B cell (primary cell): ENCODE measurements at places on chromosomes 3 and 15.

DNA sequence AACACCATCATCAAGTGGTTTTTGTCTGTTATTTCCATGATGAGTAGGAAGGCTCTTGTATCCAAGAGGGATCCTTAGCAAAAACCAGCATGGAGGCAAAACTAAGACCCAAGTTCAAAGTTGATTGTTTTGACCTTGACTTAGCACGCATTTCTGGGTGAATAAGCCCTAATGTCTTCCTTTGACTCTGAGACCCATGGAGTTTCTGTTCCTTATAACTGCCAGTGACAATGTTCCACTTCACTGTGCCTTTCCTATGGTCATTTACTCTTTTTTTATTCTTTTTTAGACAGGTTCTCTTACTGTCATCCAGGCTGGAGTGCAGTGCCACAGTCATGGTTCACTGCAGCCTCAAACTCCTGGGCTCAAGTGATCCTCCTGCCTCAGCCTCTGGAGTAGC, 118.2 kb upstream of the MRPL3 start:
- no peak for DNase-seq

DNA sequence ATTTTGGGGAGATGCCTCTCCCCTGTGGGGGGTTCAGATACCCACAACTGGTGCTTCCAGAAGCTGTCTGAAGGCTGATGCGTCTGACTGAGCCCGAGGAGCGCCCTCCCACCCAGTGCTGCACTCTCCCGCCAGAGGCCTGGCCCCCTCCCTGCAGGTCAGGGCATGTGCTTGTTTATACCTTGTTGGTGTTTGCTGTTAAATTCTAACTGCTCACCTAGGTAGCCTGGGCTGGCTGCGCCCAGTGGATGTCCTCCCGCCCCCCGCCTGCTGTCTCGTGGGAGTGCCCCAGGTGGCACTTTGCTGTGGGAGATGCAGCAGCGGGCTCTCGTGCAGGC, 12.9 kb downstream of the KLF13 start:
- no peak for DNase-seq

GRCh38 chr3:174192471-174192870, 666.7 kb upstream of the NAALADL2 start:
- no peak for DNase-seq

- DNase-seq = peak; percentile 26
These were observed 78.7 kb downstream of the ITPR1 start for GRCh38 chr3:4571690-4572334.

- DNase-seq = no peak
These were observed 11.9 kb upstream of the FEM1B start for GRCh38 chr15:68265674-68266073.

DNA sequence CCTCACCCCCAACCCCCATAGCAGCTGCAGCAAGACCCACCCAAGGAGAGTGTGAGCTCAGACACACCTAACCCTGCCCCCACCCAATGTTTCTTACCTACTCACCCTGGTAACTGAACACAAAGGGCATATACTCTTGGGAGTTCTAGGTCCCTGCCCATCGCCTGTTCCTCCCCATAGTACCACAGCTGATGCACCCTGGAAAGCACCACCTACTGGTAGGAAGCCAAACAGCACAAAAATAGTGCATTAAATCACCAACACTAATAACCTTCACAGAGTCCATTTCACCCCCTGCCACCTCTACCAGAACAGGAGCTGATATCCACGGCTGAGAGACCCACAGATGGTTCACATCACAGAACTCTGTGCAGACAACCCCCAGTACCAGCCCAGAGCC, 245.2 kb downstream of the EFHB start:
- peak; percentile 5 for DNase-seq

DNA sequence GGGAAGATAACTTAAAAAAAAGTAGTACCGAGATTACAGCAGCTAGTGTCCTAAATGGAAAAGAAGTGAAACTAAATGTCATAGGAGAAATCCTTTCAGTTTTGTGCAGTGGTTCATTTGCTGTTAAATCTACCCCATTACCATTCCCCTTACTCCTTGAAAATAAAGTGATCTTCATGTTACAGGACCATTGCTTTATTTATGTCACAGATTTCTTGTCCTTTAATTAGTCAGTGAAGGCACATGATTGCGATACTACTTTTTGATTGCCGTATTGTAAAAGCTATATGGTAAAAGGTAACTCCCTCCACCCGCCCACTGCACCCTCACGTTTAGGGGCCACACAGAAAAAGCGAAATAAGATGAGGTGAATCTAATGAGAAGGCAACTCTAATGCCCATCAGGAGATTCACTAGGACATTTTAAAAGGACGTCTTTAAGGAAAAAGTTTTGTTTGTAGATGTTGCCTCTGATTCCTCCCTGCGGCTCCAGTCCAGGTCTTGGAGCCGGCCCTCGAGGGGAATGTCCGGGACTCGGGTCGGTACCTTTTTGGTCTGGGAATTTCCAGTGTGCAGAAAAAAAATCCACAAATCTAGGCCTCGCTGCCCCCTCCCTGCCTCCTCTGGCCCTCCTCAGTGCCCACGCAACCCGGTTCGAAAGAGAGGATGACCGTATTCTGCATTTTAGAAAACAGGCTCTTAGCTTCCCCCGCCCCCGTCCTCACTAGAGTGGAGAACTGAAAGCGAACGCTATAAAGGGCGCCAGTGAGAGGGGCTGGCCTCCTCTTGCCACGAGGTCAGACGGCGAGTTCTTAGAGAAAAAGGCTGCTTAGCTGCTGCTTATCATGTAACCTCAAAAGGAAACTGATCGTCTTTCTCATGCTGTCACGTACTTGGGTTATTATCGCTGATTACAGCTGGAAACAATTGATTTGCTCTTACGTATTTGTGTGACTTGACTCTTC, 21.8 kb upstream of the NFKBIZ start:
- DNase-seq = peak; percentile 93

DNA sequence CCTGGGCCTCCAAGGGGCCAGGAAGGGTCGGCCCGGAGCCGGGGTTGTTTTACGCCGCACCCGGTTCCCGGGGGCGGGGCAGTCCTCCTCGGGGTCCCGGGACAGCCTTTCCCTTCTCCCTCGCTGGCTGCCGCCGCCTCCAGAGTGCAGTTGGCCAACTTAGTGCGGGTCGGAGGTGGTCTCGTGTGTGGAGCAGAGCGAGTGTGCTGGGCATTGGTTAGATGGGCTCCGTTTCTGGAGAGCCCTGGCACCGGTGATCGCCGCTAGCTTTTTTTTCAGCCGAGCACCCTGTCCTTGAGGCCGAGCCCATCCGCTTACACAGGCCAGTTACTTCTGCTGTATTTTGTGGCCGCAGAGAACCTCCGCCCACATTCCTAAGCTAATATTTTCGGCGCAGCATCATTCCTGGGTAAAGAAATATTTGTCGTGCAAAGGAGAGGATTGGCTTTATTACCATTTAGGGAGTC, 585 bp downstream of the KIF23 start:
- DNase-seq = peak; percentile 44

- no peak for DNase-seq
These were observed 21.3 kb downstream of the ADGRG7 start for GRCh38 chr3:100630664-100631063.

DNA sequence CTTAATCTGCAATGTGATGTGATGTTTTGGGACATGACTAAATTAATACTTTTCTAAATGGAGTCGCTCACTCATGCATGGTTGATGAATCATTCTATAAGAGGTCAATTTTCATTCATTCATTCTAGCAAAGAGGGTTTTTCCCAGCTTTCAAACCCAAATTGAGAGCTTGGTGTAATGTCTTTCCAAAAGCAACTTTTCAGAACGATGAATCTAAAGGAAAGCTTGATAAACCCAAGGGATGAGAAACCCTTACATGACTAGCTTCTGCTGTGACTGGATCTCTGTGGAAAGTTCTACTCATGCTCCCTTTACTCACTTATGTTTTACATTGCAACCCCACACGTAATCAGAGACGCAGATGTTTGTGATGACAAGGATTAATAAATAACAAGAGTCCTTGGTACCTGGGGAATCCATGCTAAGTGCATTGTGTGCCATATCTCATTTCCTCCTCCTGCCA, 47.7 kb downstream of the PDZRN3 start:
- DNase-seq = no peak

DNA sequence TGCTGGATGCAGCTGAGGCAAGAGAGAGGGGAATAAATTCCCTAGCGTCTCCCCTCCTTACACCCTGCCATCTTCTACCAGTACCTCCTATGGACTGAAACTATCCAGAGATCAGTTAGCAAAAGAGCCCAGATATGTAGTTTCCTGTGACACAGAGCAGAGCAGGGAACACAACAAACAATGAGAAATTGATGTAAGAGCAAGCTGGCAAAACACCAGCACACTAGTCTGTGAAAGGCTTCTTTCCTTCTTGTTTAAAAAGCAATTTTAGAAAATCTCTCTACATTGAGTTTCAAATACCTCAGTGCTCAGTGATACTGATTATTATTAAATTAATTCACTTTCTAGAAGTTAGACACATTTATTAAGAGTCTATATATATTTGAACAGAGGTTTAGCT, 215.6 kb upstream of the AZI2 start:
- DNase-seq = no peak

- DNase-seq = no peak
These were observed 14.2 kb upstream of the ANKDD1A start for GRCh38 chr15:64897345-64897985.

GRCh38 chr3:32084870-32085269, 21.6 kb upstream of the GPD1L start:
- no peak for DNase-seq

DNA sequence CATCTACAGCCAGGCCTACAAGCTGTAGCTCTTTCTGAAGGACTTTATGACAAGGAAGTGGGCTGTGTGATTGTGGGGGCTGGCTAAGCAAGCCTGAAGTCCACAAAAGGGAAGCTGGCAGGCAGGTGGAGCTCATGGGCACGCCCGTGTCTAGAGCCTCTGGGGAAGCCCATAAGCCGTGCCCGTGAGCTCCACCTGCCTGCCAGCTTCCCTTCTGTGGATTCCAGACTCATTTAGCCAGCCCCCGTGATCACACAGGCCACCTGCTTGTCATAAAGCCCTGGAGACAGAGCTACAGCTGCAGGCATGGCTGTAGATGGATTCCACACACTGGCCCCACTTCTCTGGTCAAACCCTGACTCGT, 15.2 kb downstream of the EFCC1 start:
- DNase-seq = peak; percentile 92

DNA sequence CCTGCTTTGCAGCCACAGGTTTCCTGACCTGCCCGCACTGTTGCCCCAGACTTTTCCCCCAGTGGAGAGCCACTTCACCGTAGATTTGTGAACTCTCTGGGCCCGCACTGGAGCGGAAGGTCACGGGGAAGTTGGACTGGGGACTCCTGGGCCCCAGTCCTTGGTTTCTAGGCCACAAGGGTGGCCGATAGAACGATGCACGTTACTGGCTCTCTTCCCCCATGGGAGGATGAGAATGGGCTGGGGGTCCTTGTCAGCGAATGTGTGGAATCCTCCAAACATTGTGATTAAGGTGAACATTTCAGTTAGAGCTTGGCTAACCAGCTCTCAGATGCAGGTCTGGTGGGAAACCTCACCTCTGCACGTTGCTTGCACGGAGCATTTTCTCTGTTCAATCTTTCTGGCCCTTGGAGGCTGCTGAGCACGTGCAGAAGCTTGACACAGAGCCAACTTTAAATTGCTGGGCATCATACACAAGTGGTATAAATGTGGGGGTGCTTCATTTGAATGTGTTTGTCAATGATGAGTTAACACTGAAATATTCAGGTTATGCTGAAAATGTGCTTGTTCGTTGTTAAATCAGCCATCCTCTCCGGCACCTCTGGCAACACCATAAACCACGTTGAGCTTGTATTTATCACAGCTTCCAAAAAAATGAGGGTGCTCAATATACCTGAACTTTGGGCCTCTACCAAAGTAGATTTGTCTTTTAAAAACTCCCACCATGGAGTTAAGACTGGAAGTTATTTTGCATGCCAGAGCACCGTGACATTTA, 976 bp downstream of the DIS3L start:
- DNase-seq = no peak

GRCh38 chr15:91956026-91956723, 102.7 kb downstream of the SLCO3A1 start:
- DNase-seq = no peak

- no peak for DNase-seq
These were observed 27.2 kb downstream of the WNT7A start for GRCh38 chr3:13852638-13853009.

- DNase-seq = no peak
These were observed 39.2 kb downstream of the FAH start for GRCh38 chr15:80191897-80192595.

DNA sequence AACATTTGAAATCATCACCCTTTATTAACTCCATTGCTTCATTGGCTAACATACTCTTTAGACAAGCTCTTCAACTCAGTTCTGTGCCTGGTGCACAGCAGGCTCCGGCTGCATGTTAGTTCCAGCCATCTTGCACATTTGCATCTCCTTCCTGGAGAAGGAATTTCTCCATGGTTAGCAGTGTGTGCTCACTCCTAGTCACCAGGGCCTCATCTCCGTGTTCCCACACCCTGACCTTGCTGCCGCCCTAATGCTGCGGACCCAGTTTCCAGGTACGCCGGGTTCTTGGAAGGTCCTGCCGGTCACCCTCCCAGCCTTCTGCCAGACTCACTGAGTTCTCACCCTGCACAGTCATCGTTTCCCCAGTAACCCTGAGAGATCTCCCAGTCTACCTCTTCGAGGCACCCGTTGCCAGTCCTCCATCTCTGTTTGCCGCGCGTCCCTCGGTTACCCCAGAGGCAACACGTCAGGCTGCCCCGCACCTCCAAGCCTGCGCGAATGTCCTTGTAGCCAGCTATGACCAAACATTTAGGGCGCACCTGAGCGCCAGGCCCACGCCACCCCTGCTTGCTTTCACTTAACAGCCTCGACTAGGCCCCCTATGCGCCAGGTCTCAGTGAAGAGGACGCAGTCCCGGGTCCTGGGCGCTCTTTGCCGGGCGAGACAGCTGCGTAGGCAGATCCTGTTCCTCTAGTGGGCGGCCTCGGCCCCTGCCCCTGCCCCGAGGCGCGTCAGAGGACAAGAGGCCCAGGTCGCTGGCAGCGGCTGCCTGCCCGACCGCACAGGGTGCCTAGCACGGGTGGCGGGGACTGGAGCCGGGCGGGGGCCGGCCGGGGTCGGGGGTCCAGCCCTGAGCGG, 747 bp upstream of the ZNF592 start:
- peak; percentile 88 for DNase-seq

- peak; percentile 20 for DNase-seq
These were observed 1.4 kb upstream of the BCL6 start for GRCh38 chr3:187746442-187747281.

- DNase-seq = no peak
These were observed 701.2 kb downstream of the NLGN1 start for GRCh38 chr3:174098746-174099145.

- no peak for DNase-seq
These were observed at the start of gene LRRC15 for GRCh38 chr3:194369522-194370279. TSS of gene LRRC15 (minus strand) at chr3:194369743. CDS start at chr3:194361043, 8,700 bp downstream.
